Smooth muscle cell of the pulmonary artery (primary cell): ENCODE measurements at places on chromosomes 11 and 22. TPM values are rescaled to one million over a fixed set of nuclear protein-coding genes. Genes with fewer than 3 reads are reported as not detected.

GRAP2 gene
- not detected in 2 replicates for total RNA-seq

GTSE1 gene
- 1.5 and 2.6 TPM in 2 replicates for total RNA-seq

TBX10 gene
- total RNA-seq = not detected in 2 replicates

SSH3 gene
- 13.4 and 16.8 TPM in 2 replicates for total RNA-seq

RAB6A gene
- 130 and 148 TPM in 2 replicates for total RNA-seq

SAA4 gene
- not detected in 2 replicates for total RNA-seq
